ENCODE measurements at places on chromosomes 13 and 19. TPM values are rescaled to one million over a fixed set of nuclear protein-coding genes. Genes with fewer than 3 reads are reported as not detected.

FXYD3 gene
- total RNA-seq, result not detected

COX7A1 gene
- total RNA-seq, result 2.3 TPM

IFI30 gene
- 1.4 TPM for total RNA-seq

KIR2DL4 gene
- total RNA-seq, result not detected

ZNF8 gene
- total RNA-seq, result 14.1 TPM

CEACAM5 gene
- not detected for total RNA-seq

Measured in diencephalon (tissue), 1 donor.